ENCODE measurements at places on chromosomes 11 and 22.
A peak's percentile ranks its signal among the peaks of the same experiment; 100 is the strongest.

GRCh38 chr11:74443071-74443864 lies 24.1 kb downstream of the KCNE3 start:
- no peak for DNase-seq

GRCh38 chr11:67439321-67440228 lies 2.1 kb upstream of the PTPRCAP start:
- no peak for DNase-seq

DNA sequence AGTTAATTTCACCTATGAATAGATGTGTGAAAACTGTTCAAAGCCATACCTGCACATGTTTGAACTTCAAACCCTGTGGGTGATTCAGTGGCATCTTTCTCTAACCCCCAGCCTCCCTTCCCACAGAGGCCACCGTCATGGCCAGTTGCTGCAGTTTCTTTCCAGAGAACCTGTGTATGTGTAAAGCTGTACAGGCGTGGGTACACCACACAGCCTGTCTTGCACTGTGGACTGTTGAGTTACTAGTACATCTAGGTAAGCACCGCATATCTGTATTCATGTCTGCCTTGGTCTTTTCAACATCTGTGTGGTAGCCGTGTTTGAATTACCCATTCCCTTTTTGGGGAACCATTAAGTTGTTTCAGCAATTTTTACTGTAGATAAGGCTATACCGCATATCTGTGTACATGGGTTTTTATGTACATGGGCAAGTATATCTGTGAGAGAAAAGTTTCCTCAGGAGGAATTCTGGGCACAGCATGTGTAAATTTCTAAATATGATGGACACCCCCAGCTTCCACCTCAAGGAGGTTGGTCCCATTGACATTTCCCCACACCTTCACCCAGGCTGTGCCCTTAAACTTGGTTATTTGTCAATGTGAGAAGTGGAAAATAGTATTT lies 13.9 kb downstream of the NEAT1 start:
- DNase-seq = no peak

GRCh38 chr11:117819096-117820040 lies 5.2 kb downstream of the FXYD2 start:
- DNase-seq = peak; percentile 59

DNA sequence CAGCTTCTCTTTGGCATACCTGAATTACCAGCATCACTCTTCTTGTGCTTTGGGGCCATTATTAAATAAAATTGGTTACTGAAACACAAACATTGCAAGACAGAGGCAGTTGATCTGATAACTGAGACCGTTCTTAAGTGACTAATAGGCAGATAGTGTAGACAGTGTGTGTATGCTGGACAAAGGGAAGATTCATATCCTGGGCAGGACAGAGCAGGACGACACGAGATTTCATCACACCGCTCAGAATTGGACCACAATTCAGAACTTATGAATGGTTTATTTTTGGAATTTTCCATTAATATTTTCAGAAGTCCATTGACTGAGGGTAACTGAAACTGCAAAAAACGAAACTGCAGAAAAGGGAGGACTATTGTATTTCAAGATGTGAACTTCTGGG lies 68.6 kb downstream of the LDLRAD3 start:
- no peak for DNase-seq

DNA sequence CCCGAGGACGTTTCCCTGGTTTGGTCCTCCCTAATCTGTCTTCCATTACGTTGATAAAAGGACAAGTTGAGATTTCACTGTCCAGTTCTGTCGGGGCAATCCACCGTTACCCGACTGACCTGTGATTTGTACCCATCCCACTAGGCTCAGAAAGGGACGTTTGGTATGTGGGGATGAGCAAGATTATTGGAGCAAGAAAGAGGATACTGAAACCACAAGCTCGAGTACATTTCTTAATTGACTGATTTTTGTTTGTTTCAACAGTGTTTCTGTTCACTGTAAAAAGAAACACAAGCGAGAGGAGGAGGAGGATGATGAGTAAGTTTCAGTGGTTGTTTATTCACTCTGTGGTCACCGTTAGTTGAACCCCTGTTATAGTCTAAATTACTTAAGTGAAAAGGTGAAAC lies 969 bp downstream of the CCDC117 start:
- DNase-seq = no peak

GRCh38 chr11:120613264-120614226 lies 102.0 kb downstream of the GRIK4 start:
- no peak for DNase-seq

DNA sequence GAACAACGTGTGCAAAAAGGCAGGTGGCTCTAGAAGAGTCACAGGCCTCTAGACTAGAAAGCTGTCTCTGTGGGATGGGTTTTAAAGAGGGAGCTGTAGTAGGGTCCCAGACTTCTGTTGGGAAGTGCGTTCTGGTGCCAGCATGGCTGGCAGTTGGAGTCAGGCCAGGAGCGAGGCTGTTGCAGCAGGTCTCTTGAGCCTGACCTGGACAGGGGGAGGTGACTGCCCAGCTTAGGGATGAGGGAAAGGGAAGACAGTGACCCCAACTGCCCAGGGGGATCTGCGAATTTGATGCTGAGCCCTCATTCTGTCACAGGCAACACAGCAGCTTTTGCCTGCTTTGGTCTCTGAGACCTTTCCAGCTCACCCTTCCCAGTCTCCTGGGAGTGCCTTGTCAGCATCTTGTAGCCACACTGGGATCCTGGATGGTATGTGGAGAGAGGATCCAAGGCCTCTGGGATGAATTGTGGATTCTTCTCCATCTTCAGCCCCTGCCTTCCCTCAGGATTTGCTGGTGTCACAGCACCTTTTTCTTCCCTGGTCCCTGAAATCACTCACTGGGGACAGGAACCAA lies 3.4 kb downstream of the TSKU start:
- no peak for DNase-seq

GRCh38 chr22:41367680-41368542 lies 13.8 kb upstream of the TEF start:
- DNase-seq = no peak

- DNase-seq = no peak
Observed at GRCh38 chr11:42778193-42778592, 533.6 kb upstream of the API5 start.

GRCh38 chr22:50656122-50657070 lies 16.2 kb upstream of the SHANK3 start:
- no peak for DNase-seq

- DNase-seq = no peak
Observed at GRCh38 chr11:22633354-22633902, 7.8 kb upstream of the FANCF start.

DNA sequence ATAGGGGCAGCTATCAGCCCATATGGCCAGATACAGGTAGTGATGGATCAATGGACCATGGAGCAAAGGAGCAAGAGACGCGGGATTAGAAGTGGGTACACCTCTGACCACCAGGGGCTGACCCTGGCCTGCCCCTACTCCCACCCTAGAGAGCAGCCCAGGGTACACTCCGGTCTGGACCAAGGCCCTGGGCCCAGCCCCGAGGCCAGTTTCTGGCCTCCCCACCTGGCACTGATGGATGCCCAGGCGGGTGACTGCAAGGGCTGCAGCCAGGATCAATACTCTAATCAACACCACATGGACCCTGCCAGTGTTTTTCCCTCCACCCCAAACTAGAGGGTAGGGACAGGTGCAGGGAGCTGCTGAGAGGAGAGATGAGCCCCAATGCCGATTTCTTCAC lies 74.1 kb upstream of the NECTIN1 start:
- no peak for DNase-seq

DNA sequence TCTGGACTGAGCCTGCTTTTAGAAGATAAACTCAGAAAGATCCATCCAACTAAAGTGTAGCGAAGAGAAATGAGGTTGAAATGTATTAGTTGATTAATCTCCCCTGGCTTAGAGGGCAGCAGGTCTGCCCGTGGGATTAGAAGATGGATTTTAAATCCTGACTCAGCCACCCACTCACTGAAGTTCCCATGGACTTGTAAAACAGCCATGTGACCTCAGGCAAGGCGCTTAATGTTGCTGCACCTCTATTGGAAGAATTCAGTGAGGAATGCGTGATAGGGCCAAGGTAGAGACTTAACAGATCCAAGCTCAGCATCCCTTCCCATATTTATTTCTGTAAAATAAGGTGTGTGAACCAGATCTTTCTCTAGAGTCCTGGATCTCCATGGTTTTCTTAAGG lies 45.1 kb upstream of the ELF5 start:
- no peak for DNase-seq

DNA sequence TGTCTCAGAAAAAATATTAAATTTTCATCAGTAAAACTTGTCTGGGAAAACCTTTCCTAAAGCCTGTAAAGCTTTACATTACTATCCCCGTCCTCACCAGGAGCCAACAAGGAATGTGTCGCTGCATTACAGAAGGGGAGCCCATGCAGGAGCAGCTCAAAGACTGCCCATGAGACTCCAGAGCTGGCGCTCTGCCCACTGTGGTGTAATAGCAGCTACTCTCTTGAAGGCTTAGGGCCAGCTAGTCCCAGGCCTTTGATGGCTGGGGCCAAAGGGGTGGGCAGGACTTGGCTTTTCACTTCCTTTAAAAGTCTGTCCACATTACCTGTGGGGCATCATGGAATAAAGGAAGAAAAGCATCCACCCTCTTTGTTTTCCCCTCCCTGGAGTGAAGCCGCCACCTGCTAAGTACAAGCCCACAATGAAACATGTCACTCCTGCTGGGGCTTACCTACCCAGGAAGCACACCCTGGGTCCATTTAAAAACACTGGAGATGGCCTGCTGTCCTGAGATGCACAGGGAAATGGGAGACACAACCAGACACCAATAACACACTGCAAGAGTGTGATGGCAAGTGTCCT lies 150.7 kb downstream of the ADAMTS15 start:
- no peak for DNase-seq

DNA sequence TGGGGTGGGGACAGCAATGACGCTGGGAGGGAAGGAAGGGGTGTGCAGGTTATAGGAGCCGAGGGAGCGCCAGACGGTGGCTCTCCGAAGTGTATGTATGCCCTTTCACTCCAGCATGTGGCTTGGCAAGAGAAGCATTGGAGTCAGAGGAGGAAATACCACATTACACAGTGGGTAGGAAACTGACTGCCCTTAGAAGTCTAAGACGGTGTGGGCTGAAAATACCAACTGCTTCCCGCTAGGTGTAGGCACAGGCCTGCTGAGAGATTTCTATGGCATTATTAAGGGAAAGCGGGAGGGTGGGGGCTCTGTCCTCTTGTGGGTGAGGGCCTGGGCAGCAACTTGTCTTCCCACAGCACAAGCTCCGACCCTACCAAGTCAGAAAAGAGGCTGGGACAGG lies 44.7 kb downstream of the CACNG2 start:
- DNase-seq = no peak

Data from thymus (tissue), 14 donors.